ENCODE measurements at places on chromosomes 2 and 18.

DNA sequence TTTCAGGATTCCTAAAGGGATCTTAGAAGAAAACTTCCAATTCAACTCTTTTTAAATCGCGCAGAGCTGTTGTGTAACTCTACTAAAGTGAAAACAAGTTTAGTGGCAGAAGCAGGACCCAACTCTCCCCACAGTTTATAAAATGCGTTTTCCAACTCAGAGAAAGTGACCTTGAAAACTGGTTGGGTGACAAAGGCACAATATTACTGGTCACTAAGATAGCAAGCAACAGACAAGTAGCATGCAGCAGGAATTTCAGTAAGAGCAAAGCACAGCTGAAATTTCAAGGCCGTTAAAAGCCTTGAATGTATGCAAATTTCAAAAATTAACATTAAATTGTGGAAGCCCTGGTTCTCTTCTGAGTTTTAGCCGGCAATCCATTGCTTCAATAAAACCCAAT, 66.9 kb downstream of the STK39 start:
- no peak for DNase-seq

GRCh38 chr2:132949108-132949507, 279.1 kb upstream of the LYPD1 start:
- DNase-seq: no peak

DNA sequence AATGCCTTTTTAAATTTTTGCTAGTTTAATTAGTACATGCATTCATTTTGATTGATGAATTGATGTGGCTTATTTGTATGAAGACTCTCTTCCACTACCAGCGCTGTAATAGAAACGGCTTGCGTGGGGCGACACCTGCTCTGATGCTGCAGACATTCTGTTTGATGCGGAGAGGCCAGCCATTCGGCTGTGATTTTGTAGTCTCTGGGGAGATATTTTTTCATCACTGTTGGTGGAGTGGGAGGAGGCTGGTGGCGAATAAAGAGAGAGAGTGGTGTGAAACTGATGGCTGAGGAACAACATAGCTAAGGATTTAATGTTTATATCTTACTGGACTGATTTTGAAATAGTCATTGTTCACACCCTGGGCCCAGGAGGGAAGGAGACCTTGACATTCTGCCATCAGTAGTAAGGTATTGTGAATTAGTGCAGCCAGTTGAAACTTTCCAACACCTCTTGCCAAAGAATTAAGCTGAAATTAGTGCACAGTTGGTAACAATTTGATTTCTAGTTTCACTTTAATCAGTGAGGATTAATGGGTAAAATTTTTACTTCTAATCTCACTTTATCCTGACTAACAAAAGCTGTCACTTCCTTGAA, 224.1 kb downstream of the MTX2 start:
- peak; percentile 35 for DNase-seq

DNA sequence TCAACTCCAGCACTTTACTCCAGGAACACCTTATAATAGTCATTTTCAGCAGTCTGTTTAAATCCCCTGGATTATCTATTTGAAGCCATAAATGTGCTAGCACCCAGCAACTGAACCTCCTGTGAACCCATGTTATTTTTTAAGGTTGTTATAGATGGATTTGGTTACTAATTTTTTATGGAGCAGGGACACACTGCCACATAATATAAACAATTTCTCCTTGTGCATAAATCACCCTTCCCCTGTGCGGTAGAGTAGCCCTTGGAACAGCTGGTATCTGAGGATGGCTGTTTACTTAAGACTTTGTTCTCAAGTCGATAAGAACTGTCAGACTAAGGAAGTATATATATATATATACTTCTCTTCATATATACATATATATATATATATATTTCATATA, 367.4 kb downstream of the EPHA4 start:
- no peak for DNase-seq

GRCh38 chr18:3500016-3500415, 50.0 kb downstream of the TGIF1 start:
- no peak for DNase-seq
